ENCODE measurements at places on chromosomes 7 and 10.

- no peak for DNase-seq
These were observed 305.1 kb upstream of the PITRM1 start for GRCh38 chr10:3477683-3478082.

DNA sequence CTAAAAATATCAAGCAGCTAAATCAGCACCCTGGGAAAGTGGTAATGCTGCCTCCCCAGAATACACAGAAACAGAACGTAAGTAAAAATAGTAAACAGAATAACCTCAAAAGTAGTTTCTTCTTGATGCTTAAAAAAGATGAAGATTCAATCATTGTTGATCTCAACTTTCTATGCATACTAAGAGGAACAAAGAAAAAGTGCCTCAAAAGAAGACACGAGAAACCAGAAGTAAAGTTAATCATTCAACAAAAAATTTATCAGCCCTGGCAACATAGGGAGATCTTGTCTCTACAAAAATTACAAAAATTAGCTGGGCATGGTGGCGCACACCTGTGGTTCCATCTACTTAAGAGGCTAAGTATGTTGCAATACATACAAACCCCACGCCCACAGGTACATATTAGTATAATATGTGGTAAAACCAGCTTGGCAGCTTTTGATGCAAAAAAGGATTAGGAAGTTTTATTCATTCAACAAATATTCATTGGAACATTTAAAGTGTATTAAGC, 153.7 kb downstream of the NRBF2 start:
- DNase-seq, result no peak

DNA sequence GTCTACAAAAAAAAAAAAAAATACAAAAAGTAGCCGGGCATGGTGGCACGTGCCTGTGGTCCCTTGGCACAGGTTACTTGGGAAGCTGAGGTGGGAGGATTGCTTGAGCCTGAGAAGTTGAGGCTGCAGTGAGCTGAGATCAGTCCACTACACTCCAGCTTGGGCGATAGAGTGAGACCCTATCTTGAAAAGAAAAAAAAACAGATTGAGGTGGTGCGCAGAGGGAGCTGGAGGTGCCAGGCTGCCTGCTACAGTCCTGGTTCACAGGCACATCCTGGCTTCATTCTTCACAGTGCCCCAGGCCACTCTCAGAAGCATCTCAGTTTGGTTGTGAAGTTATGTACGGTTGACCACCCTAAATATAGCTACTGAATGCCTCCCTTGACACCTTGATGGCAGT, 4.8 kb downstream of the MMP21 start:
- DNase-seq, result no peak

- no peak for DNase-seq
These were observed 219.8 kb downstream of the AUTS2 start for GRCh38 chr7:69817841-69818635.

DNA sequence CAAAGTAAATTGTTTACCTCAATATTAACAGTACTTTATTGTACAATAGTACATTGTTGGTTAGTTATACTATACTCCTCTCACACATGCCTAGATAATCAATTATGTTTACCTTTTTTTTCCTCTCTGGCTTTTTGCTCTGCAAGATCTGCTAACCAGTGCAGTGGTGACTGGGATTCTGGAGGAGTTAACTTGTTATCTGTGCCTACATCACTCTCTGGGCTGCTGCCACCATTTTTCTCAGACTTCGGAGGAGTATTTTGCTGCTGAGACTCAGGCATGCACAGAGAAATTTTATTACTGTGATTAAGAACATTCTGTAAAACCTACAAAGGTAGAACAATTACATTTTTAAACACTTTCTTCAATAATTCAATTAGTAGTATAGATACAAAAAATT, 59.7 kb downstream of the NRBF2 start:
- no peak for DNase-seq

- DNase-seq, result peak; percentile 40
These were observed 8.3 kb downstream of the PI4K2A start for GRCh38 chr10:97648562-97649404.

GRCh38 chr7:23020742-23021401, 6.9 kb upstream of the HYCC1 start:
- peak; percentile 38 for DNase-seq

DNA sequence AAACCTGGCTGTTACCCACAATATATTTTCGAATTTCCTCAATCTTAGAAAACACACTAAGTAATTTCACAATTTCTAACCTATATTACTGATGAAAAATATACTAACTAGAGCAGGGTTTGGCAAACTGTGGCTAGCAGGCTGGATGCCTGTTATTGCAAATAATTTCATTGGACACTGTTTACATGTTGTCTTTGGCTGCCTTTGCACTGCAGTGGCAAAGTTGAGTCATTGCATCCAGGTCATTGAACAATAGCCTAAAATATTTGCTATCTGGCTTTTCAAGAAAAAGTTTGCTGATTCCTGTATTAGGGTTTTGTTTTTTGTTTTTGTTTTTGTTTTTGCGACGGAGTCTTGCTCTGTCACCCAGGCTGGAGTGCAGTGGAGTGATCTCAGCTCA, 47.2 kb downstream of the KIF11 start:
- no peak for DNase-seq

DNA sequence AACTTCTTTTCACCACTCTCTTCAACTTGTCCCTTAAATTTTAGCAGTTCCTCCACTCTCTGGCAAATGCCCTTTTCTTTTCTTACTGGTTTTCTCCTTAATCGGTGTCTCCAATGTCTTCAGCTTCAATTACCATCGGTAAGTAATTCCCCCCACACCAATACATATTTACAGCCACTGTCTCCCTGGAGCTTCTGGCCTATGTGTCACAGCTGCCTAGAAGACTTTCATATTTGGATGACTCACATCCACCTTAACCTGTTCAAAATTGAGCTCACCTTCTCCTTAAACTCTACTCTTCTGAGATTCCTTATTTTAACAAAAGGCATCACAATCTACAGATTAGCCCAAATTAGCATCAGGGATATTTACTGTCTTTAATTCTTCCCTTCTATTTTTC, 380.4 kb downstream of the POM121L12 start:
- DNase-seq, result no peak

- DNase-seq, result no peak
These were observed 273.5 kb upstream of the PLPP4 start for GRCh38 chr10:120183546-120183945.

GRCh38 chr10:72605122-72605521, 20.8 kb downstream of the MICU1 start:
- DNase-seq, result no peak

GRCh38 chr7:85097844-85098243, 89.0 kb downstream of the SEMA3D start:
- no peak for DNase-seq

DNA sequence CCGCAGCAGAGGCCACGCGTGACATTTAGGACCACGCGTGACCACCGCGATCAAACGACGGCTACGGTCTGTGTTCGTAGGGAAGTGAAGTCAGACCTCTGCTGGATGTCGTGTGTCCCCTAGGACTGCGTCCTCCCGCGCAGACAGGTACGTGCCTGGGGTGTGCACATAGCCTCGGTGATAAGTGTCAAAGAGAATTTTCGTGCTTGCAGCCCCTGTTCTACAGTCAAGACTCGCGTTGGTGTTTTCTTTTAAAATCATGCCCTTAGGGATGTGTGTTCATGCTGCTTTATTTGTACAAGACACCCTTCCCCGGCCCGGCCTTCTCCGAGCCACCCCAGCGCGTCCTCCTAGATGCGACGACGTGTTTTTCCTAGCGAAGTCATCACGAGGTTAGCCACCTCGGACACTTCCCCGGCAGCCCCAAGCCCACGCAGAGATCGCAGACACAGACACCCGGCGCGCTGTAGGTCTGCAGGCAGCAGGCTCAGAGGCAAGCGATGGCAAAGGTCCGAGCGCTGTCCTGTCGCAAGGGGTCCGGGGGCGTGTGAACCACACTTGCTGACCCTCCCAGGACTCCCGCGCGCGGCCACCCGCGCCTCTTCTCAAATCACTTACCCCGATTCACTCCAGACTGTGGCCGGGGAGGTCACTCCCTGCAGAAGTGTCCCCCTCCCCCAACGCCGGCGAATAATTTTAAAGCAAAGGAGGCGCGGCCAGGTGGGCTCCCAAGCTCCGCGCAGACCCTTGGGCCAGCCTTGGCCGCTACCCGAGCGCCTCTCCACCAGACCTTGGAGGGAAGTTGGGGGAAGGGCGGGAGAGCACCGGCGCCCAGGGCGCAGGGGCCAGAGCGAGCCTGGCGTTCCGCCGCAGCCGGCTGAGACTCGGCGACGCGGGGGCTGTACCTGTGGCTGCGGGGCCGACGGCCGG, 552 bp downstream of the MKX start:
- peak; percentile 24 for DNase-seq

DNA sequence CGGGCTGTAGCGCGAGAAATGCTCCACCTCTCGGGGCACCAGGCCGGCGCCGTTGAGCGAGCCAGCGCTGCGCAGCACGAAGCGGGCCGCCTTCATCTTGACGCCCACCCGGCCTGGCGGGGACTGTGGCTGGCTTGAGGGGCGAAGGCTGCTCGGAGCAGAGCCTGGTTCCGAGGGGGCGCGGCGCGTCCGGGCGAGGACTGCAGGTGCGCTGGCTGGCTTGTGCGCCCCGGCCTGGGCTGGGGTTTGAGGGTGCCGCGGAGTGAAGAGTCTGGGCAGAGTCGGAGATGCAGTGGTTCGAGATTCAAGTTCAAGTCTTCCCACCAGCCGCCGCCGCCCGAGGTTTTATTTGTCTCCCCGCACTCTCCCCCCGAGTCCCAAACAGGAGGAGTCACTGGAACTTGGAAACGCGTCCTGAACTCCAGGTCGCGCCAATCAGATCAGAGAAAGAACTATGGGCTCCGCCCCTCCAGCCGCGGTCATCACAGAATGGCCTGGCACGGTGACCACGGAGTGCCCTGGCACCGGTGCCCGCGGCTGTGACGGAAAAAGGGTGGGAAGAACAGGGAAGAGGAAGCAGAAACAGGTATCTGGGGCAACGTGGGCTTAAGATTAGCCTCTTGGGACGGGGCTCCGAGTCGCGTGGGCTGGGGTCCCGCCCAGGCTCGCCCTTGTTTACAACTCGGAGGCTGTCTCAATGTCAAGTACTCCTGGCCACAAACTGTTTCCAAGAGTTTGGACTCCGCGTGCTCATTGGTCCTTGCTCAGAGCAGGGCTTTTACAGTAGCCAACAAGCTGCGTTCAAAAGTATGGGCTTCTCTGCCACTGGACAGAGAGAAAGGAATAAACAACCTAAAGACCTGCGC, at the start of gene PDK4:
Gene PDK4, minus strand, starts transcription at position 319 of the 866 bp plus-strand sequence. Its CDS starts 223 bp downstream, at position 96.
- no peak for DNase-seq

- DNase-seq, result no peak
These were observed 54.6 kb downstream of the ATE1 start for GRCh38 chr10:121873236-121873635.

GRCh38 chr10:86538547-86538946, 17.0 kb upstream of the WAPL start:
- DNase-seq, result no peak

- DNase-seq, result no peak
These were observed 75.9 kb downstream of the PFKFB3 start for GRCh38 chr10:6278519-6279120.

GRCh38 chr7:70591643-70592042, 540.3 kb upstream of the GALNT17 start:
- DNase-seq, result no peak

DNA sequence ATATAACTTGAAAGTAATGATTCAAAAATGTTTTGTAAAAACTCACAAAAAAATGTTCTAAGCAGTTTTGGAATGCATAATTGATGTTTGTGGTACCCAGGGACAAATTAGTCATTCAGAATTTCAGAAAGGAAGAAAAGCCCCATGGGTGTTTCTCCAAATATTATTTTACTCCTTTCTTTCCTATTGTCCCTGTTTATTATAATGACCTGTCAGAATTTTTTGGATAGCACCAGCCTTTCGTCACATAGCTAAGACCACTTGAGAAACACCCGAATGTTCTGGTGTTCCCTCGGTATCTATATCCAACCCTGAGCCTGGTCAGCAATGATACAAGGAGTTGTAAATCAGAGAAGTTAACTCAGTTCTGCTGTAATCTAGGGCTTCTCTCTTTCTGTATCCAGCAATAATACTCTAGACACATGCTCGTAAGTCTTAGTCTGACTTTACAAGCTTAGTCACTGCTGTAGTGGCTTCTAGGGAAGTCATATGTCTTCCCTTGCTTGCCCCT, 64.8 kb upstream of the MEOX2 start:
- no peak for DNase-seq

GRCh38 chr7:110909117-110909516, 181.8 kb upstream of the LRRN3 start:
- no peak for DNase-seq

- DNase-seq, result no peak
These were observed 93.7 kb upstream of the NMT2 start for GRCh38 chr10:15262036-15262713.

GRCh38 chr7:4882169-4883032, 1.1 kb downstream of the RADIL start:
- DNase-seq, result no peak

DNA sequence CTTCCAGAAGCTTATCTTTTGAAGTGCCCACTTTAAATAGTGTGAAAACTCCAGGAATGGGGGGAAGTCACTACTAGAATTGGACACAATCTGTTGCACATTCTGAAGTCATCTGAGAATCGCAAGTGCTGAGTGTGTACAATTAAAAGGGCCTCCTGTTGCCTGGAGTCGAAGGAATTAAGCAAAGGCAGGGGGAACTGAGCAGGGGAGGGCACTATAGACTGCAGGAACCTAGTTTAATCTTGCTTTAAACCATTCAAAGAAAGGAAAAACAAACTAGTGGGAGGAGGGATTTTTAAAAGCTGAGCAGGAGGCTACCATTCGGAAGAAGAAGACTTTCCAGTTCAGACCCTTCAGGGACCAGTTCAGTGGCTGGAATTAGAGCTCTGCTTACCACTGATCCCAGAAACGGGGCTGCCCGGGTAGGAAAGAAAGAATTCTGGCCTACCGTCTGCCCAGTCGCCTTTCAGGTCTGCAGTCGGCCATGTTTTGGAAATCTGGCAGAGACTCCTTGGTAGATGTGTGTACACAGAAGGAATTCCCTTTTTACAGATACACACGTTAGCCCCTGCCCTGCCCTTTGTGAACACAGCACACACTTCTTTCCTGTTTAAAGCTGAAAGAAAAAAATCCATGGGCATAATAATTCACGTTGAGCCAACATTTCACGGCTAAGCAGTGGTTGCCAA, 610.6 kb upstream of the FOXK1 start:
- DNase-seq, result no peak

GRCh38 chr7:31028006-31028405, 24.1 kb upstream of the ADCYAP1R1 start:
- no peak for DNase-seq

GRCh38 chr7:39942883-39943282, 7.2 kb upstream of the CDK13 start:
- DNase-seq, result no peak

DNA sequence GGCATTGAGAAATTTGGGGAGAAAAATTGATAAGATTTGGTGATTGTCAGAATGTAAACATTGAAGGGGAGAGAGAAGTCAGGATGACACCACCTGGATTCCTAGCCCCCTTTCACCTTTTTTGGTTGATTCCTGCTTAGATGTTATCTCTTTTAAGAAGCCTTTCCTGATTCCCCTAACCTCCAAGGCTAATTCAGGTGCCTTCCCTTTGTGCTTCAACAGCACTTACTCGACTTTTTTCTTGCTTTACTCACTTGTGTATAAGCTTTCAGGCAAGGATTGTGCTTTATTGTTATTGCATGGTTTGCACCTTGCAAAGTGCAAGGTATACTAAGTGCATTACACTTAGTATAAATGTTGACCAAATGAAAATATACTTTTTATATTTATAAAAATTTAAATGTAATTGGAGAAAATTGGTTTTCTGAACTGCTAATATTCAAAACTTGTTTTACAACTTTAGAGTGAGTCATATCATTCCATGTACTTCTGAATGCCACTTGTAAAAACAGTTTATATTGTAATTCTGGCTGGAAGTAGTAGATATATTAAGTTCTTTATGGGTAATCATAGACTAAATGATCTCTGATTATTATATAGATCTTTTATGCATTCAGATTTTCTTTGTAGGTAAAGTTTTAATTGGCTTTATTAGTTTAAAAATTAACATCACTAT, 13.2 kb downstream of the SHOC2 start:
- no peak for DNase-seq
